Frontal cortex (tissue), 4 donors: ENCODE measurements at places on chromosomes 6 and 20. TPM values are rescaled to one million over a fixed set of nuclear protein-coding genes. Genes with fewer than 3 reads are reported as not detected.

DNA sequence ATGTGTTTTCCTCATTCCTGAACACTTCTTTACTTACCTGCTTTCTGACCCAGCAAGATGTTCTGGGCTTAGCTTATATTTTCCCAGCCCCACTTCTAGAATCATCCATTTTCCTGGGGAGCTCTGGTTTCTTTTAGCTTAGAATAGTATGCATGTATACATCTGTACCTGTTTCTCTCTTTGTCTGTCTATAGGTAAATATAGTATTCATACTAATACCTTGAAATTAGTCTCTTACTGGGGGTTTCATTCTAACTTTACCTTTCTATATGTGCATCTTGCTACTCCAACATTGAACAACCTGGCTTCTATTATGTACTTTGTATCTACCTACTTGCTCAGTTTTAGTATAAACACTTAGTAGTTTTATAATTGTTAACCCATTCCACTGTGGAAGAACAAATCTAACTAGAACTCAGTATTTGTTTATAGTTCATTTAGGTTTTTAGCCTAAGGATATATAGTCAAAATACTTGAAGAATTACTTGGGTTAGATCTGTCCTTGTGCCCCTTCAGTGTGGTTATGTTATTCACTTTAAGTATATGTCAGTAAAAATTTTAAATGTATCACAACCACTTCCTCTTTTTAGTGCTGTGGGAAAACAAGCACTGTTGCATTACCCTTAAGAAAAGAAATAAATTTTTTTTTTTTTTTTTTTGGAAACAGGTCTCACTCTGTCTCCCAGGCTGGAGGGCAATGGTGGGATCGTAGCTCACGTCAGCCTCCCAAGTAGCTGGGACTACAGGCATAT, 54.0 kb downstream of the ASXL1 start:
- DNase-seq = no peak

DEFB132 gene
- not detected for total RNA-seq

OPRL1 gene
- total RNA-seq = 13.5 TPM

GRCh38 chr6:168374541-168375071, 55.0 kb upstream of the DACT2 start:
- DNase-seq = no peak

LINC00237 gene
- 0.82 TPM for total RNA-seq
